ENCODE measurements at places on chromosomes 11 and 22. TPM values are rescaled to one million over a fixed set of nuclear protein-coding genes. Genes with fewer than 3 reads are reported as not detected.

- DNase-seq, result no peak
Measured at GRCh38 chr11:130087294-130087926, 17.7 kb downstream of the APLP2 start.

DNA sequence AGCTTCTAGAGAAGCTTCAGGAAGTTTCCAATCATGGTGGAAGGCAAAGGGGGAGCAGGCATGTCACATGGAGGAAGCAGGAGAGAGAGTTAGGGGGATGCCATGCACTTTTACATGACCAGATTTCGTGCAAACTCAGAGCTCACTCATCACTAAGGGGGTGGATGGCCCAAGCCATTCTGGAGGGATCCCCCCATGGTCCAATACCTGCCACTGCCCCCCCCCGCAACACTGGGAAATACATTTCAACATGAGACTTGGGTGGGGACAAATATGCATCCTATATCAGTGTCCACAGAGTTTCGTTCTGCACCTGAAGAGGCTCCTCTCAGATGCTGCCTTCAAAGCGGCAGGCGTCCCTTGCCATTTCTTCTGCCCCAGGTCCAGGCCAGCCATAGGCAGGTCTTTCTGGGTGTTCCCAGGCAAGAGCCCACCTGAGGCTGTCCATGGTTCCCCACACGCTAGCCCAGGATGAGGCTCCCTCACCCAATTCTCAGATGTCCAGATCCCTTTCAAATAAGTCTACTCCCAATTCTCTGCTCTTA is 1344.3 kb downstream of the TBC1D22A start:
- DNase-seq, result no peak

- DNase-seq, result no peak
Measured at GRCh38 chr11:35344681-35345574, 74.4 kb downstream of the SLC1A2 start.

GRCh38 chr22:36937319-36938027 is 24.0 kb downstream of the CSF2RB start:
- DNase-seq, result no peak

DNA sequence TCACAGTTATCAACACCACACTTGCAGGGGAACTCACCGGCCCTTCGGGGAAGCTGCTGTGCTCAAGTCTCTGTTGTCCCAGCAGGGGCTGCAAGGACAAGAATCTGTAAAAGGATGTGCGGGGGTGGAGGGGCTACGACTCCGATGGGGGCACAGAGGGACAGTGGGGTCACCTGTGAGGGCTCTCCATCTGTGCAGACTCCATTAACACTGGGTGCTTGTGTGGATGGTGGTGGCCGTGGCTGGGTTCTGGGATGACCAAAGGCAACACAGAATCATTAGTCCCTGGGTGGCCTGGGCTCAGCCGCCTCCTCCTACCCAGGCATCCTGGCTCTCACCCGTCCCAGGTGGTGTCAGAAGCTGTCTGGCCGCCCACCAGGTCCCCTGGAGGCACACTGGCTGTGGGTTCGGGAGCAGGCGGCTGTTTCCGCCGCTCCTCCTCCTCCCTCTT is 10.2 kb upstream of the RBM4B start:
- DNase-seq, result no peak

GRCh38 chr22:47195484-47196165 is 433.2 kb downstream of the TBC1D22A start:
- no peak for DNase-seq

- no peak for DNase-seq
Measured at GRCh38 chr11:135074397-135074998, 662.5 kb upstream of the B3GAT1 start.

Gene OR51E2
- not detected for total RNA-seq

Gene OR52N4
- total RNA-seq, result not detected

Gene HEPACAM
- total RNA-seq, result not detected

Data from Caki2 (cell line).